ENCODE measurements at places on chromosomes 4 and X.

DNA sequence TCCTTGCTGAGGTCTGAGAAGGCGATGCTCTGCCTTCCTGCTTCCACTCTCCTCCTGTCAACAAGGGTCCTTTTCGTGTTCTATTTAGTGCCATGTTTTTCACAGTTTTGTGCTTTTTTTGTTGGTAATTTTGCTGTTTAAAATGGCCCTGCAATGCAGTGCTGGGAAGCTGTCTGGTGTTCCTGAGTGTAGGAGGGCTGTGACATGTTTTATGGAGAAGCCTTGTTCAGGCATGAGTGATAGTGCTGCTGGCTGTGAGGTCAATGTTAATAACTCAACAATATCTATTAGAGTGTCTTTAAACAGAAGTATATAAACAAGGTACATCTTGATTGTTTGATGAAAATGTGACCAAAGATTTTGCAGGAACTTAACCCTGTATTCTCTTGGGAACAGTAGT lies 27.6 kb downstream of the CLCN4 start:
- no peak for DNase-seq

GRCh38 chr4:106869551-106869950 lies 166.6 kb downstream of the DKK2 start:
- no peak for DNase-seq

DNA sequence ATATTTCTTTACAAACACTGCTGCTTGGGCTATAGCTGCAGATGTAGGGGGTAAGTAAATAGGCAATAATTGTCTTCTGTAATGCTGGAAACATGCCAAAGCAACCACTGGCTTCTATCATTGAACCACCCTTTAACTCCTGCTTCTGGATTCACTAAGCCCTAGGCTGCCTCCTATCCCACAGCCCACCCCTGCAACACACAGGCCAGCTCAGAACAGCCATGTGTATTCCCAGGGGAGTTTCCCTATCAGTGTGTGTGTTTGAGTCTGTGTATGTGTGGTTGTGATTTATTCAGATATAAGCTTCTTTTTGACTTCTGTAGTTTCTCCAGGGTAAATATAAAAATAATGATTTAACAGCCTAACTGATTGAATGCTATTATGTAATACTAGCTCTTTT lies 291.3 kb downstream of the PCDH10 start:
- DNase-seq: no peak

- DNase-seq: no peak
Observed at GRCh38 chr4:11727903-11728564, 299.3 kb upstream of the HS3ST1 start.
